NCI-H1105 treated with DMSO at 0.1 percent for 48 hours (cell line): ENCODE measurements at places on chromosomes 2 and 18.

DNA sequence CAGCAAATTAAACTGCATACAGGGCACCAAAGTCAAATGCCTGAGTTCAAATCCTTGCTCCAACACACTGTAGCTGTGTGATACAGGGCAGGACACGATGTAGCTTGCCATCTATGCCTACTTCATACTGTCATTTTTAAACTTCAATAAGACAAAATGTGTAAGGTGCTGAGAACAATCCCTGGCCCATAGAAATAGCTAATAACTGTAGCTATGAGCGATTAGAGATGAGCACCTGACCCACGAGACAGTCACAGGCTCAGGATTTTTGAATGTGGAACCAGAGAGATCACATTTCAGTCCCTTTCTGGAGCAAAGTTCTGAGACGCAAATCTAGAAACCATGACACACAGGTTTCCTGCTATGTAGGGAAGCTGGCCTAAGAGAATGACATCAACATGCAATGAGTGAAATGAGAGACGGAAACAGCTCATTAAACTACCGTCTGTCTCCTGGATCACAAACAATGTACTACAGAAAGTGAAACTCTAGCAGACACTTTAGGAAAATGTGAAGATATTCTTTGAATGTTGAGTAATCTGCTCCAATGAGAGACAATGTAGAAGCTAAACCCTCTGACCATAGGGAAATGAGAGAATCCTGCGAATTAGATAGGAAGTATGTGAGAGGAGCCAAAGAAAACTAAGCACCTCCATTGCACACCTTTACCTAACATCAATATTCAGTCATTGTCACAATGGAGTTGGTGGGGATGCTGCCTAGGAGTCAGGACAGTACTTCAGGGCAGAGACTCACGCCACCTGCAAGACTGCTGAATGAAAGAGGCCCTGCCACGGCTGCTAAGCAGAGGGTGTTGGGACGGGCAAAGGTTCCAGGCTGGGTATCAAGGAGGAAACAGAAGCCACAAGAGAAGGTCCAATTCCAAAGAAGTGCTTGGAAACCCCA is 25.5 kb downstream of the B4GALT6 start:
- no peak for DNase-seq

DNA sequence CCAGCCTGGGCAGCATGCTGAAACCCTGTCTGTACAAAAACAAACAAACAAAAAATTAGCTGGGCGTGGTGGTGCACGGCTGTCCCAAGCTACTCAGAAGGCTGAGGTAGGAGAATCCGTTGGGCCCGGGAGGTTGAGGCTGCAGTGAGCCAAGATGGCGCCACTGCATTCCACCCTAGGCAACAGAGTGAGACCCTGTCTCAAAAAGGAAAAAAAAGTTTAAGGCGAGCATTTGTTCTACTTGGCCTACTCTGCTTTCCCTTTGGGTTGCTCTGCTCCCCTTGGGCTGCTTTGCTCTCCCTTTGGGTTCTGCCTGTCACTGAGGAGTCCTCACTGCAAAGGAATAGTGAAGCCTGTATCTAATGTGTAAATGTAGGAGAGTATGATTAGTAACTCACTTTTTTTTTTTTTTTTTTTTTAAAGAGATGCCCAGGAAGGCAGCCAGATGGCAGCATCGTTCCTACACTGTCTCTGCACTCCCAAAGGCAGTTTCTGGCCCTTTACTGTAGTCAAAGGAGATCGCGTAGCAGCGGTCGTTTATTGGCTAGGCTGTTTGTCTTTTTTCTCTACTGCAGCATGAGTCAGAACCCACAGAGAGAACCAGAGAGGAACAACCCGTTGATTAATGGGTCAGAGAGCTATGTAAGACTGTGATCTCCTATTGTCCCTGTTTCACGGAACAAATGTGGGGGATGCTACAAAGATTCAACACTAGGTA is 118.3 kb upstream of the CWC22 start:
- peak; percentile 77 for DNase-seq

DNA sequence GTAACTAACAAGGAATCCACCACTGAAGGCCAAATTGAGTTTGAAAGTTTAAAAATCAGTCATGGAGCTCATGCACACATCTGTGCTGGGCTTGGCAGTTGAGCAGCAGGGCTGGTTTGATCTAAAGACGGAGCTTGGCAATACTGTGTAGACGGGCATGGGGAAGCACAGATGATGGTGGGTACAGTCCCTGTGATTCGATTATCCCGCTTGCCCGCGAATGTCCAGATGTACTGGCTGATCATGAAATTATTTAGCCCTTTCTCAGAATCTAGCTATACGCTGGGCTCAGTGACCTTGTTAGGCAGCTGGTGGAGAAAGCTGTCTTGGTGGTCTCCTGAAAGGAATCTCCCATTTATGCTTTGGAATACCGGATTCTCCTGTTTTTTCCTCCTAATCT is 74.8 kb upstream of the SOX11 start:
- no peak for DNase-seq

DNA sequence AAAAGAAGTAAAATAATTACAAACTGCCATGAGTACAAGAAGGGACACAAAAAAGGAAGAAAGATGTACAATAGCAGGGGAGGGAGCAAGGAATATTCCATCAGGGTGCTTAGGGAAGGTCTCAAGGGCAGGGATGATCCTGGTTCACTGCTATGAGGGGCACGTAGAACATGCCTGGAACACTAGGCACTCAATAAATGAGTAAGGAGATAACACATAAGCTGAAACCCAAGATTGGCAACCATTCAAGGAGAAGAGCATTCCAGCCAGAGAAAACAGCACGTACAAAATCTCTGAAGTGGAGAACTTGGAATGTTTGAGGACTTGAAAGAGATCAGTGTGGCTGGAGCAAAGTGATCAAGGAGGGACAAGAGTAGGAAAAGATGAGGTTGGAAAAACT is 103.2 kb downstream of the FAM161A start:
- no peak for DNase-seq

DNA sequence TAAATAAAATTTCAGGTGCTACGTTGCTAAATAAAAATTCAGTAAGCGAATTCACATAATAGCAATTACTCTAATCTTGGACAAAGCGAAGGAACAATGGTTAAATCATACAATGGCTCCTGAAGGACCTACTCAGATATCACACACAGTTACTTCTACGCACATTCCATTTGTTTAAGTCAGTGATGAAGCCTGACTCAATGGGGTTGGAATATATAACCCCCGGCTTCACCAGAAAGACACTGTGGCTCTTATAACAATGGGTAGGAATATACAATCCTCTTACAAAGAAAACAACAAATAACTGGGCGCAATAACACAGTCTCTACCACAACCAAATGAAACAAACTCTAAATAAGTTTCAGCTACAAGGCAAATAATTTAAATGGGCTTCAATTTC is 349.5 kb downstream of the IRS1 start:
- no peak for DNase-seq

GRCh38 chr2:22999951-23000350 is 385.0 kb upstream of the KLHL29 start:
- no peak for DNase-seq

DNA sequence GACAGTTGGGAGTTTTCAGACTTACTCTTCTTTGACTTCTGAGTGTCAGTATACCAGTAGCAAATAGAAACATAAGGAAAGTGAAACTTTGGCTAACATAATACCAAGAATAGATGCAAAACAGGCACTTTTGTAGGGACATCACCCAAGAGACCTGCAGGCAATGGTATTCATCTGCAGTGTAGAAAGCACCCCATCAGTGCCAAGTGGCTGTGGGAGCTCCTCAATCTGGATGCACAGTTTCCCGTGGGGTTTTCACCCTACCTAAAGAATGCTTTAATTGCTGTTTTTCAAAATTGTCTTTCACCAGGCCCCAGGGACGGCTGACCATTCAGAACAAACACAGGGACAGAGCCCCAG is 96.6 kb upstream of the GPR45 start:
- no peak for DNase-seq

GRCh38 chr18:10169064-10169562 is 255.3 kb downstream of the VAPA start:
- peak; percentile 68 for DNase-seq

- DNase-seq: no peak
Measured at GRCh38 chr2:143513081-143513480, 383.9 kb downstream of the ARHGAP15 start.

- no peak for DNase-seq
Measured at GRCh38 chr2:234979204-234980167, 27.7 kb downstream of the SH3BP4 start.
